Hematopoietic multipotent progenitor cell treated with erythropoietin and hydrocortisone succinate and interleukin-3 and kit ligand, for 15 days (in vitro differentiated cells): ENCODE measurements at places on chromosomes 2 and 18.
A peak's percentile ranks its signal among the peaks of the same experiment; 100 is the strongest.

GRCh38 chr2:238032755-238033337 is 28.0 kb upstream of the SCLY start:
- DNase-seq = no peak

- no peak for DNase-seq
Measured at GRCh38 chr2:165950438-165950837, 3.1 kb downstream of the TTC21B start.

DNA sequence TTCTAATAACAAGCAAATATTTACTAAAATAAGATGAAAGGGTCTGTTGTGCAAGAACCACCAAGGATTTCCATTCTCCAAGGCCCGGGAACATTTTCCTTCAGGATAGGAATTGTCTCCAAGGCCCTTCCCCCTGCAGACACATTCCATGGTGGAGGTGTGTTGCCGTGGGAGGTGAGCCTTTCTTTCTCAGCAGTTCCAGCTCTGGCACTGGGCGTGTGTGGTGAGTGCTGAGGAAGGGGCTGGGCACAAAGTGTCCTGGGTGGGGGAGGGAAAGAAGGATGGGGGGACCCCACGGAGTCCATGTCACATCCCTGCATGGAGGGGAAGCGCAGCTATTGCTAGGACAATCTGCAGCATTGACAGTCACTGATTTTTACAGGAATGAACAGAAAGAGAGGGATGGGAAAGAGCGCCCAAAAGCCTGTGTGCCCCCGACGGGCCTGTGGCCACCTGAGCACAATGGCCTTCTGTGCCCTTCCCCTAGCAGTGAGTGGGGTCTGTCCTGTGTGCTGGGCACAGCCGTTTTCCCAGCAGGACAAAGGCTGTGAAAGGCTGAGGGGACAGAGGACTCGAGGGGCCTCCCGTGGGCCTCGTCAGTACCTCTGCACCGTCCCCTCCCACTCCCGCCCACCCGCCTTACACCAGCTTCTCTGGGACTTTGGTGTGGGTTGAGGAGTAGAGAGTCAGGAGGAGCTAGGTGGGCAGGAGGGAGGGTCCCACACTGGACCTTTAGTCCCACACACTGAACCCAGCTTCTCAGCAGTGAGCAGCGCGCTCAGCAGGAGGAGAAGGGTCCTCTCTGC is 79.8 kb downstream of the PTGR3 start:
- no peak for DNase-seq

- no peak for DNase-seq
Measured at GRCh38 chr18:250685-251084, 17.2 kb downstream of the THOC1 start.

DNA sequence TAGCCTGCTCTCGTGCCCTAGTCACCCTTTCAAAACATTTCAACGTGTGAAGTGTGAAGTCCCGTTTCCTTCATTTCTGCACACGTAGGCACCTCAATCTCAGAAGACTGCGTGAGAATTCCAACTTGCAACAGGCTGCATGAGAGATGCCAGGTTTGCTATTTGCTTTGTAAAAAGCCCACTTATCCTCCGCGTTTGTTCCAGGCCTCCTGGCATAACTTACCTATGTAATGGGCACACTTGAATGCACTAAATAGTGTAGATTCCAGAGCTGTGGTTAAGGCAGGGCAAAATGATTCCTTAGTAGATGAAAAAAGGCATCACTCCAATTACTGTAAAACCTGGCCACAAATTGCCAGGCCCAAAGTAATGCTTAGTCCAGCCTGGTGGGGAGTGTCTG is 179.6 kb downstream of the INO80D start:
- no peak for DNase-seq

- DNase-seq = no peak
Measured at GRCh38 chr18:47844828-47845498, 85.5 kb downstream of the SMAD2 start.

GRCh38 chr2:147937744-147938349 is 82.7 kb downstream of the ORC4 start:
- peak; percentile 68 for DNase-seq
